GM04504 (cell line): ENCODE measurements at places on chromosomes 2 and 18.
A peak's percentile ranks its signal among the peaks of the same experiment; 100 is the strongest.

GRCh38 chr2:104215269-104216161, 638.4 kb upstream of the POU3F3 start:
- no peak for DNase-seq

DNA sequence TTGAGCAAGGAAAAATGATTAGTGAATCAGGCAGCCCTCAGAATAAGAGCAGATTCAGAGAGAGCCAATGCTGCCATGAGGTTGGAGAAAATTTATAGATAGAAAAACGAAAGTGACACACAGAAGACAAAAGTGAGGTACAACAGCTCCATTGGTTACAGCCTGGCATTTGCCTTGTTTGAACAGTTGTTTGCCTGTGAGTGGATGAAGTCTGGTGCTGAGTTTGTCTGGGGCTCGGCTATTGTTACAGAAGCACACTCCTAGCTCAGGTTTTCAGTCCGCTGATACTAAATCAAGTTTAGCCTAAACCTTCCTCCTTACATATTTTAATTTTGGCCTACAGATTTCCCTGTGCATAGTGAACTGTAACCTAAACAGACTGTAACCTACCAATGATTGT, 387.8 kb upstream of the RAB12 start:
- DNase-seq, result no peak

- DNase-seq, result no peak
Observed at GRCh38 chr2:159175182-159175581, 111.3 kb downstream of the WDSUB1 start.

- DNase-seq, result no peak
Observed at GRCh38 chr2:187942876-187943275, 348.8 kb upstream of the GULP1 start.

DNA sequence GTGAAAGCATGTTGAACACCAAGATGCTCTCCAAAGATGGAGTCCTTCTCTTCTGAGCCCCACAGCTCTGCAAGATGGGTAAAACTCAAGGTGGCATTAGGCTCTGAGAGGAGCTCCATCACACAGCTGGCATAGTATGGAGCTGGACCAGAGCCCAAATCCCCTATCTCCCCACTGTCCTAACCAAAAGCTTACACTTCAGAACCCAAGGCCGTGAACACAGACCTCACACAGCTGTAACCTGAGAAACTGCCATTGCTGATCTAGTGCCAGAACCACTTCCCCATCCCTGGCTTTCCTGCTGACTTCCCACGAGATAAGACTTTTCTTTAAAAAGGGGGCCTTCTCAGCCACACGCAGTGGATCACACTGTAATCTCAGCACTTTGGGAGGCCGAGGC, 25.0 kb downstream of the TTC32 start:
- DNase-seq, result no peak

- no peak for DNase-seq
Observed at GRCh38 chr2:104774631-104775030, 79.3 kb upstream of the POU3F3 start.

- no peak for DNase-seq
Observed at GRCh38 chr2:160486341-160486740, 7.3 kb downstream of the RBMS1 start.

DNA sequence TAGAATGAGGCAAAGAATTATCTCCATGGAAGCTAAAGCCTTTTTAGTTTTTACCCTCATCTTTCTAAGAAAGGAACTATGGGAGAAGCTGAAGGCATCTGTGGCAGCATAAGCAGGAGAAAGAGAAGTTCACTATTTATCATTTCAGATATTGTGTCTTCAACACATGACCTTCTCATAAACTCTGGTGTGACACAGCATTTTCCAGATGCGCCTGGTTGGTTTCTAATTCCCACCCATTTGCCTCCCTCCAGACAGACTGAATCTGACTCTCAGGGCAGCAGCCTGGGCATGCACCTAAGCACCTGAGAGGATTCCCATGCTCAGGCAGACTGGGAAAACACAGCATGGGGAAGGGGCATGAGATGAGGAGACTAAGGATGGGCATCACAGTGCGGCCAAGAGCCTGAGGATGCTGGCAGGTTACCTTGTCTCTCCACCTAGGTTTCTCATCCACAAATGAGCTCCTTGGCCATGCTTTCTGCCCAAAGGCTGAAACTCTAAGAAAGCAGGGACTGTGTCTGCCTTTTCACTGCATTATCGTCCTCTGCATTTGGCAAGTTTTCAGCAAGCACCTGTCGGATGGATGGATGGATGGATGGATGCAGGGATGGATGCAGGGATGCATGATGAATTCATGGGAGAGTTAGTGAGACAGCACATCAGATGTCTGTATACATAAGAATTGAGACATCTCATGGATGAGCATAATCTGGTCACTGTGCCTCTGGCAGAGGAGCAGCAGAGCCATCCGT, 28.8 kb upstream of the SULT1C4 start:
- DNase-seq, result no peak

DNA sequence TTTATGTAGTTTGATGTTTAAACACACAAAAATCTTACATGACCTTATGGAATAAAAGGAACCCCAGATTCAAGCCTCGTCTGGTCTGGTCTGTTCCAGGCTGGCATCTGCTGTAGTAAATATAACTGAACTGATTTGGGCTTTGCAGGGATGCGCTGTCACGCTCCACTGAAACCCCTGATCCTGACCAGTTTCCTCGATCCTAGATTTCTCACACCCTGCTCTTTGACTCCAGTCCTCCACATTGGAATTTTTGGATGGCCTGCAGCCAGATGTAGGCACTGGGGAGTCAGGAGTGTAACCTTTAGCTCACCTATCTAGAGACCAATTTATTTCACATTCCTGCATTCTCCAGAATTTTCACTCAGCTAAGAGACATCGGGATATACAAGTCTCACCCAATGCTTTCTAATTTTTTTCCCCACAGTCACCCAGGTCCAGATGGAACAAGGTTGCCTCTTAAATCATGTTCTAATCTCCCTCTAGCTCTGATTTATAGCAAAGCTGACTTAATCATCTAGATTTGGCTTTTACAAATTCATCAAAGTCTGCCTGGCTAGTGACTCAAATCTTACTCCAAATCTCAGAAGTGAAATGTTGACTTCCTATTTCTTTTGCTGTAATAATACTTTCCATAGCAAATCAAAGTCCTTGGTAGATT, 219.6 kb downstream of the CD226 start:
- no peak for DNase-seq

GRCh38 chr2:10527585-10527984, 79.5 kb upstream of the ODC1 start:
- no peak for DNase-seq

DNA sequence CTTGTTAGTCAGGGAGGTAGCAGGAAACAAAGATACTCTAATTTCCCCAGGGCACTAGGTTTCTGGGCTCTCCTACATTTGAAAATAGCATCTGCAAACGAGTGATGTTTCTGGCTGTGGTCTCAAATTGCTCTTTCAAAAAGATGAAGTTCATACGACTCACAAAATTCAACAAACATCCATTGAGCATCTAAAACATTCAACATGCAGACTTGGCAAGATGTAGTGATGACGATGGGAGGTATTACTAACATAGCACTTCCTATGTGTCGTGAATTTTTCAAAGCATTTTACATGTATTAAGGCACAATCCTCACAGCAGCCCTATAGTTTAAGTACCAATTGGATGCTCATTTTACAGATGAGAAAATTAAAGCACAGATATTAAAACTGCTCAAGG, 5.2 kb downstream of the CCBE1 start:
- no peak for DNase-seq

DNA sequence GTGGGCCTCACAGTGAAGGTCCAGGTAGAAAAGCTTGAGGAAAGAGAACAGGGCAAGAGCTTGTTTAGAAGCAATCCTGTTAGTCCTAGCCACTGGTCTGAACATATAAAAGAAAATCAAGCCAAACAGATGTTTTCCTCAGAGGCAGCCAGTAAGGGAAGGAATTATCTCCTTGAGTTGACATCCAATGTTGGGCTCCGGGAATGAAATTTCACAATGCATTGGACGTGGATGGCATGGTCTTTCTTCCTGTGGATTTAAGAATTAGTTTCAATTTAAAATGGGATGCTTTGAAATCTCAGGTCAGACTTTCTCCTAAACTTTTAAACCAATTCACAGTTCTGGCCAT, 92.1 kb downstream of the ACKR3 start:
- DNase-seq, result no peak

GRCh38 chr2:19358242-19359020, at the start of gene OSR1:
OSR1 (minus strand) TSS chr2:19358623; CDS start chr2:19353805, 4,818 bp downstream.
- peak; percentile 53 for DNase-seq

- DNase-seq, result no peak
Observed at GRCh38 chr2:150733051-150733618, 245.7 kb upstream of the RND3 start.

- no peak for DNase-seq
Observed at GRCh38 chr18:37280701-37281393, 284.8 kb downstream of the CELF4 start.

GRCh38 chr2:196096982-196097745, 28.5 kb upstream of the DNAH7 start:
- DNase-seq, result no peak

DNA sequence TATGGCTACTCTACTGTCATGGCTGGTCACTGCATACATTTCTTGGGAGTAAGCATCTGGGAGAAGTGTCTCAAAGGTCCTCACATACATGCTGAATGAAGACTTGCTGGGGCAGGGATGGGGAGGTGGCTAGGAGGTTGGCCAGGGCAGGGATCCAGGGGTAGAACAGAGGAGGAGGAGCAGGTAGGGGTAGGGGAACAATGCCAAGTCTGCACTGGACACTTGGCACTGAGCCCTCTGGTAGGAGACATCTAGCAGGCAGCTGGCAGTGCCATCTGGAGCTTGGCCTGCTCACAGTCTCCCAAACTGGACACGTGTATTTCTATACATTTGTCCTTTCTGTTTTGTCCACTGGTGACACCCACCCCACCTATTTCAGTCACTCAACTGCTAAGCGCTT, 62.7 kb upstream of the REV1 start:
- DNase-seq, result no peak

DNA sequence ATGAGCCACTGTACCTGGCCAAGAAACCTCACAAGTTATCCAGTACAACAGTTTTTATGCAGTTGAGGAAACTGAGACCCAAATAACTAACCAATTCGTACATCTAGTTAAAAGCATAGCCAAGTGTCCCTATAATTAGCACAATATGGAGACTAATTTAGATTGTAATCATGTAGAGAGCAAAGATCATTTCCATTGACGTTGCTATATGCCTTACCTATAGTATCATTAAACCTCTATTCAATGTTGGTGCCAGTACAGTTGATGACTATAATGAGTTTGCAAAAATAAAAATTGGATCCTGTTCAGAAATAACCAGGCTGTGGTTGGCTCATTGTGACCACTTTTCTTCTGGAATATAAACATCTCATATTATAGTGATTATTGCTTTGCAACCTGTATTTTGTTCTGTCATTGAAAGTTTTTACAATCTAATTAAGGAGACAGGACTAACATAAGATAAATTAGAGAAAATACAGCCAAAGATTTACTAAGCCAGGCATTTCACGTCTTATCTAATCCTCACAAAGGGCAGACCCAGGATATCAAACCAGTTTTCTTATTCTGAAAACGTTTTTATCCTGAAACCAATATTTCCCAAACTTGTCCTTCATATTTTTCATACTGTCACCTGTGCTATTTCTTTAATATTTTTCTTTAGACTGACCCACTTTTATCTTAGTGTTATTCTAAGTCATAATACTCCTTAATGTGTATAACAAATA, 130.0 kb upstream of the STON1 start:
- no peak for DNase-seq

DNA sequence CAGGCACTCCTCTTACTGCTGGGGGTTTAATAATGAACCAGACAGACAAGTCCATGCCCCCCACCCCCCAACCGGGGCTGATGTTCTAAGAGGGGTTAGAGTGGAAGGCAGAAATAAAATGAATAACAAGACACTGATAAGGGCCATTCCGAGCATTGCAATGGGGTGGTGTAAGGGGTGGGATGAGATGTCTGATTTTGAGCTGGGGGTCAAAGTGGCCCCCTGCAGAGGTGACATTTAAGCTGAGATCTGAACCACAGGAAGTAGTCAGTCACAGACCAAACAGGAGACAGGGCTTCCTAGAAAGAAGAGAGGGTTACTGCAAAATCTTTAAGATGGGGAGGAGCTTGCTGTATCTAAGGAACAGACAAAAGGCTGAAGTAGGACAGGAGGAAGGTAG, 180.6 kb upstream of the SH3BP4 start:
- no peak for DNase-seq

DNA sequence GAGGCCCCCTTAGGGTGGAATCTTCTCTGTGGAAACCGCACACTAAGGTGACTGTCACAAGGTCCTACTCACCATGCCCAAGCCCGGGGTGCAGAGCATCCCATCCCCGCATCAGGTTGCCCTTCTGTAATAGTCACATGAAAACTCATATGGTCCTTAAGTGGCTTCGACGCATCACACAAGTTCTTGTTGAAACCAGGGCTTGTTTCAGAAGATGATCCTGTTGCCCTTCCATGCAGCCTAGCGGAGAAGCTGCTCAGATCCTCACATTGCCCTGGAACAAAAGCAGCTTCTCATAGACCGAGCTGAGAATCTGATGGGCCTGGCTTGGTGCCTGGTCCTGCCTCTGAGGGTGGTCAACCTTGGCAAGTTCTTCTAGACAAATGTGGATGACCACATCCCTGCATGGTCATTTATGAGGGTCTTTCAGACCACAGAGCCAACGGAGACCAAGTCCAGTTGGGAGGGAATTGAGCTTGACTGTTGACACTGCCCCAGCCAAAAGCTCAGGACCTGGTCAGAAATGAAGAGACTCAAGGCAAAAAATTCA, 54.1 kb downstream of the PDCL3 start:
- no peak for DNase-seq

DNA sequence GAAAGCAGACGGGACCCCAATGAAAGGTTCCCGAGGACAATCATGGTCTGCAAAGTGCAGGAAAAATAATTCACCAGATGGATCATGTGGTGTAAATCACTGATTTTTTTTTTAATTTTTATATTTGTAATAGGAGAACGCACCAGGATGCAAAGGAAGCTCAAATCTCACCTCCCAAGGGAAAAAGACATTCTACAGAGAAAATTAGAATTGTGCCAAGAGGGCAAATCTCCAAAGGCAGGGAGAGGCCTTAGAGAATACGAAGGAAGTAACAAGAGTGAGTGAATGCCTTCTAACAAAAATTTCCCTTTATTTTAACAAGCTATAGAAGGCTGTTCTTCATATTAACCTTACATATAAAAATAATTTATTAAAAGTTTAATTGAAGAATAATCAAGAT, 90.9 kb downstream of the ANKRD44 start:
- no peak for DNase-seq

DNA sequence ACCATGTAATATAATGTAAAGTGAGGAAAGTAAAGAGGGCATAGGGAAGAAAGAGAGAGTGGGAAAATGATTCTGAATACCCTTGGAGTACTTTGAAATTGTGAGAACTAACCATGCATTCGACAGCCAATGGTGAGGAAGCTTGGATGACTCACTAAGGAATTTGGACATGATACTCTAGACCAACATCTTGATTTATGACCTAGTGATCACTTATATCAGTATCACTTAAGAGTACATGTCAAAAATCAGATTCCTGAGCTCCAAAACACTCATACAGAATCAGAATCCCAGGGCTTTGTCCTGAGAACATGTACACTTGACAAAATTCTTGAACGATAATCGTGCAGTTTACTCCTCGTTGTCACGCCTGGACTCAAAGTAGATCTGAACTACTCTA, 1899.8 kb upstream of the PIK3C3 start:
- DNase-seq, result no peak

GRCh38 chr2:64359171-64359891, 94.6 kb upstream of the LGALSL start:
- no peak for DNase-seq

- DNase-seq, result no peak
Observed at GRCh38 chr18:48785091-48785614, 165.6 kb downstream of the SMAD7 start.
